ENCODE measurements at places on chromosomes 2 and 18. TPM values are rescaled to one million over a fixed set of nuclear protein-coding genes. Genes with fewer than 3 reads are reported as not detected.
A peak's percentile ranks its signal among the peaks of the same experiment; 100 is the strongest.

Gene AKAIN1
- not detected for total RNA-seq

- no peak for DNase-seq
Measured at GRCh38 chr2:147037048-147037447, 807.8 kb upstream of the ACVR2A start.

Gene GPAT2
- 3.7 TPM for total RNA-seq

DNA sequence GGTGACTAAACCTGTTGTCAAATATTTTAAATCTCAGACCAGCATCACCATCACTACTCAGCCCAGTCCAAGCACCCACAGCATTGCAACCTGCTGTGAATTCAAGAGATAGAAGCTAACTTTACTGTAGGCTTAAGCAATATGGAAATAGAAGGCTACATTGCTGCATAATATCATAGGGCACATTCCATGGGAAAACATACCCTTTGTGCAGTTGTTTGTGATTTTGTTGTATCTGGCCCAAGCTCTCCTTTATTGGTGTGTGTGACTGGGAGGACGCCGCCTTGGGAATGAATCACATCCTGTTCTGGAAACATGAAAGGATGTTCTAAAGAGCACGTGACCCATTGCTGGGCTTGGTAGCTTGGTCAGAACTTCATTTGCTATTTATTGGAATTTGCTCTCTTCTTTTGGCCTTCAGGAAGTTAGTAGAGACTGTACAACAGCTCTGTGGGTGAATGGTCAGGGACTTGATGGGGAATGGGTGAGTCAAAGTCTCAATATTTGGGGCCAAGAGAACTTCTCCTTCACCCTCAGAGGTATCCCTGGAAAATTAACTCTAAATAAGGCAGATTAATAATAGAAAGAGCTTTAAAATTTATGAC lies 106.8 kb upstream of the SERPINE2 start:
- DNase-seq, result peak; percentile 58

DNA sequence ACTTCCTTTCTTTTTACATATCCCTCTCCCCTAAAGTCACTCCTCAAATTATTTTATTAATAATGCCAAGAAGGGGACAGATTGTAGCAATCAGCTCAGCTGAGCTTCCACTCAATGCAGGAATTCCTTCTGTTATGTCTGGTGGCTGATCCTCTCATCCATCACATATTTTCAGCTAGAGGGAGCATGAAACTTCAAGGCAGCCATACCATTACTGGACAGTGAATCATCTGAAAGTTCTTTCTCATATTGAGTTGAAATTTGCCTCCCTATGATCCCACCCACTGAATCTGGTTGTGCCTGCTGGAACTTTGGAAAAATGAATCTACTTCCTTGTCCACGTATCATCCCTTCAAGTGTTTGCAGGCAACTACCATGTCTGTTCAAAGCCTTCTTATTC lies 11.2 kb downstream of the ZNF385B start:
- DNase-seq, result no peak
